ENCODE measurements at places on chromosomes 12 and 14. TPM values are rescaled to one million over a fixed set of nuclear protein-coding genes. Genes with fewer than 3 reads are reported as not detected.

DNA sequence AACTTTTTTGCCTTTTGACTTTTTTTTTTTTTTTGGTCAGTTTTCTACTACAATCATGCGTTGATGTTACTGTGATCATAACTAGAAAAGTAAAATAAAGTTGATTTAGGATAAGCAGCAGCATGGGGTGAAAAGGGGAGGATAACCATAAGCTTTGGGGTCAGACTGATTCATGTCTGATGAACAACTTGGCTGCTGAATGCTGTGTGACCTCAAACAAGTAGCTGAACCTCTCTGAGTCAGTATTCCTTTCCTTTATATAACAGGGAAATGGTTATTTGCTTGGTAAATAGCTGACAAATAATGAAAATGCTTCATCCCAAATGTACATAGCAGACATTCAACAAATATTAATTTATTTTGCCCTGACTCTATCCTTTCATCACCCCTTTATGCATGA is 413.0 kb downstream of the VRK1 start:
- no peak overlapping the region for H3K27ac ChIP-seq
- no peaks in the 10 kb centered on the region for H3K27me3 ChIP-seq
- no peaks in the 10 kb centered on the region for H3K4me1 ChIP-seq
- H3K36me3 ChIP-seq: no peaks in the 10 kb centered on the region
- no peak overlapping the region for H3K4me3 ChIP-seq
- DNase-seq: no peak

DNA sequence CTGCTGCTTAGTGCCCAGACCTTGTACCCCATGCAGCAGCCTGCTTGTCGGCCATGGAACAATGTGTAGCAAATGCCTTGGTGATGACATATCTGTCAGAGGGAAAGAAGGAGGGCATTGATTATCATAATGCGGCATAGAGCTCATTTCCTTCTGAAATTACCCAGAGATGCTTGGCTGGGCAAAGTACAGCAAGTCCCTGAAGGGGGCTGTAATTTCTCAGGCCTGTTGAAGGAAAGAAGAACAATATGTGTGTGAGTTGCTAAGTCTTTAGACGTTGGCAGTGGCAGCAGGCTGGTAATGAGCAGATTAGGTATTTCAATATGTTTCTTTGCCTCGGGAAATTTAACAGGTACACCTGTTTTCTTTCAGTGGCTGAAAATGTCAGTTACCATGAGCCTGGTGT is 128.6 kb downstream of the CRADD start:
- peaks cover 8% of the 10 kb centered on the region for H3K4me1 ChIP-seq
- no peaks in the 10 kb centered on the region for H3K36me3 ChIP-seq
- no peak for DNase-seq

- no peak overlapping the region for H3K27ac ChIP-seq
- peaks cover 21% of the 10 kb centered on the region for H3K4me1 ChIP-seq
- H3K36me3 ChIP-seq: no peaks in the 10 kb centered on the region
- H3K27me3 ChIP-seq: no peaks in the 10 kb centered on the region
- peak; percentile 79 for DNase-seq
Observed at GRCh38 chr14:24332268-24332993, 2.4 kb downstream of the ADCY4 start.

DNA sequence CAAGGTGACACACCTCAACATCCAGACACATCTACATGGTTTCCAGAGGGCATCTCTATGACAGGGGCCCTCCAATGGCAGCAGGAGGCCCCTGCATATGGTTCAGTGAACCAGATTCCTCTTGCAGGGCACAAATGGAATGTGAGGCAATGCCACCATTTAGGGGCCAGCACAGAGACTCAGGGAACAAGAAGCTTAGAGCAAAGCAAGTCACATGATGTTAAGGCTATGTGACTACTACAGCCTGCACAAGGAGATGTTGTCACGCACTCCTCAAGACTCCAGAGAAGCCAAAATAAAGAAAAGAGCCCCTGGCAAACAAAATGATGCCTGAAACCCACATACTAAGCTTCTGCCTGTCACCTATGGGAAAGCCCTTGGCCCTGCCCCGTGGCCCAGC is 95.2 kb downstream of the RBM19 start:
- no peaks in the 10 kb centered on the region for H3K36me3 ChIP-seq
- no peak for DNase-seq
- no peaks in the 10 kb centered on the region for H3K4me1 ChIP-seq
- H3K27me3 ChIP-seq: no peaks in the 10 kb centered on the region
- no peak overlapping the region for H3K27ac ChIP-seq

- no peaks in the 10 kb centered on the region for H3K4me1 ChIP-seq
- H3K36me3 ChIP-seq: no peaks in the 10 kb centered on the region
- H3K27me3 ChIP-seq: no peaks in the 10 kb centered on the region
- H3K27ac ChIP-seq: no peak overlapping the region
- no peak for DNase-seq
Observed at GRCh38 chr12:113485330-113485729, 13.7 kb upstream of the LHX5 start.

DNA sequence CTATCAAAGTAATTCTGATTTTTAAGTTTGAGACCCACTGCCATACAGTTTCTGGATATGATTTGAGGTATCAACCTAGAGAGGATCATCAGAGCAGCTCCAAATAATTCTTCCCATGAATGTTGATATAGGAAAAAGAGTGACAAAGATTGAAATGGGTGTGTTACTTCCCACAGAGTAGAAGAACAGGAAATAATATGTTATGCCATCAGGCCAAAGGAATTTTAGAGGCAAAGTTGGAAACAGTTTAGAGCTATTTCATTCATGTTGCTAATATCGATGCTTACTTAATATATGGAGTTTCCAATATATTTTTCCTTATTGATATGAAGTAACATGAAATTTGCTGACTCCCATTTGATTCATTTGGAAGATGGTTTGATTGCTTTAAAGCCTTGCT is 8.9 kb upstream of the MSRB3 start:
- no peaks in the 10 kb centered on the region for H3K4me1 ChIP-seq
- no peak for DNase-seq
- no peaks in the 10 kb centered on the region for H3K27me3 ChIP-seq
- H3K4me3 ChIP-seq: no peak overlapping the region
- no peaks in the 10 kb centered on the region for H3K36me3 ChIP-seq
- no peak overlapping the region for H3K27ac ChIP-seq

DNA sequence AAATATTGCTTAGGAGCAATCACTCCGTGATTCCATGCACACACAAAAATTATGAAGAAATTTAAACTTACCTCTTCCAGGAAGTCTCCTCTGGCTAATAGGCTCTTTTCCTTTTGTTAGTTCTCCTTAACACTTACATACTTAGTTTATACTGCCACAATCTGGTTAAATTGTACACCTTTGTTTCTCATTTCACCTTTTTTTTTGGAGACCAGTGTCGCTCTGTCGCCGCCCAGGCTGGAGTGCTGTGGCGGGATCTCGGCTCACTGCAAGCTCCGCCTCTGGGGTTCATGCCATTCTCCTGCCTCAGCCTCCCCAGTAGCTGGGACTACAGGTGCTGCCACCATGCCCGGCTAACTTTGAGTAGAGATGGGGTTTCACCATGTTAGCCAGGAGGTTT is 2.2 kb upstream of the ANKRD52 start:
- peaks cover 14% of the 10 kb centered on the region for H3K4me1 ChIP-seq
- no peak overlapping the region for H3K4me3 ChIP-seq
- H3K36me3 ChIP-seq: no peaks in the 10 kb centered on the region
- H3K27me3 ChIP-seq: no peaks in the 10 kb centered on the region
- H3K27ac ChIP-seq: no peak overlapping the region

GRCh38 chr12:69254046-69254445 is 14.7 kb downstream of the CPSF6 start:
- H3K4me3 ChIP-seq: no peak overlapping the region
- no peak for DNase-seq
- H3K27me3 ChIP-seq: no peaks in the 10 kb centered on the region

DNA sequence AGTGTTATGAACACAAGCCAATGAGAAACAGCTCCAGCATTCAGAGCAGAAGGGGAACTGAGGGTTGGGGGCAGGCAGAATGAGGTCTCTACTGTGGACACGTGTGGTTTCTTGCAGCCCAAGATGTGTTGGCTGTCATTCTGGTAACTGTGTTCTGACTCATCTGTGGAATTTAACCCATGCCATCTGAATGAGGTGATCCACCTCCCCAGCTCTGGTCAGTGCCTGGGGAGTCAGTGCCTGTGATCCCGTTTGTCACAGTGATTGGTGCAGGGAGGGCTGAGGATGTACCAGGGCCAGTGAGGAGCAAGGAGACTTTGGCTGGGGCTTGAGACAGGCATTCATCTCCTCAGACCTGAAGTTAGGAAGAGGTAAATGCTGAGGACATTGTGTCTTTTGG is 216.8 kb downstream of the MSRB3 start:
- no peaks in the 10 kb centered on the region for H3K36me3 ChIP-seq
- DNase-seq: no peak
- no peak overlapping the region for H3K4me3 ChIP-seq
- peaks cover 5% of the 10 kb centered on the region for H3K4me1 ChIP-seq

DNA sequence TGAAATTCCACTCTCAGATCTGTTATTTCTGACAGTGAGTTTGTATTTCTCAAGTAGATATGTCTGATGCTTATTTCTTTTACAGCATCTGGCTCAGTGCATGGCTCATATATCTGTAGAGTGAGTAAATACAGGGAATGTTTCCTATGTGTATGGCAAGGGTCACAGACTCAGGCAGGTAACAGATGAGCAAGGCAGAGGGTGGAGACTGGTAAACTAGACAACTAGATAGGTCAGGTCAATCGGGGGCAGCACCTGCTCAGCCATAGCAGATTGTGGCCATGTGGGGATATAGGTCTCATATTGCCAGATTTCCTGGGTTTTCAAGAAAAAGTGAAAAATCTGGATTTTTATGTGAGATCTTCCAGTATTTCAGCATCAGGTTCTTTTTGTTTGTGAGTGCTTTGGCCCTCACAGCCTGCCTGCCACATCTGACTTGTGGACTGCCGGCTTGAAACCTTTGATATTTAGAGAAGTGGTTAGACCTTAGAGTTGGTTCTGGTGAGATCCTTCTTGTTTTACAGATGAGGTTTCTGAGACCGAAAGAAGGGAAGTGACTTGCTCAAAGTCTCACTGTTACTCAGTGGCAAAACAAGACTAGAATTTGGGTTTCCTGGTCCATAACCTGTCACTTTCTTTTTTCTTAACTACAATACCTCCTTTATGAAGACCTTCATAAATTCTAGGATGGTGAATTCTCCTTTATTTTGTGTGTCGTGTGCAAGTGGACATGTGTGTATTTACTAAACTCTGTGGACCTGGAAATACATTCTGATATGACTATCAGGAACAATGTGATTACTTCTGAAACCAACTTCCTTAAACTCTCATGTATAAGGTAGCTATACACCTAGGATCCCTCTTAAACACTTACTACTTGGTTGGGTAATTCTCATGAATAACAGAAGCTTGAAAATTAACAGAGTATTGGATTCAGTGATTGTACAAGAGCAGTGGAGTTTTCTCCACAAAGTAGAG is 34.4 kb downstream of the PROX2 start:
- no peak overlapping the region for H3K27ac ChIP-seq
- H3K4me3 ChIP-seq: no peak overlapping the region

DNA sequence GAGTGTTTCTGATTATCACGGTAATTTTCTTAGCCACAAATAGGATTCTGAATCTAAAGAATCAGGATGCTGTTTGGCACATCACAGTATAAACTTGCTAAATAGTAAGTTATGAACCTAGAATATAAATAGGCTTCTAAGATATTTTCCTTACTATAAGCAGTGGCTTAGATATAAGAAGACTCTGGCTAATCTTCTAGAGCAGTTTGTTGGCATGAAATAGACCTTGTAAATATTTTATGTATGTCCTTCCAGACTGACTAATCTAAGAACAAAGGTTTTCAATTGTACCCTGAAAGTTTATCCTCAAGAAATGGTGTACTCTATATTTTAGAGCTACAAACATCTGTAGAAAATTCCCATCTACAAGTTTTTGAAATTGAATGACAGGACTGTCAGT is 48.3 kb downstream of the LMNTD1 start:
- no peak overlapping the region for H3K27ac ChIP-seq
- no peak for DNase-seq
- no peak overlapping the region for H3K4me3 ChIP-seq
- no peaks in the 10 kb centered on the region for H3K36me3 ChIP-seq
- no peaks in the 10 kb centered on the region for H3K4me1 ChIP-seq

GRCh38 chr14:68384335-68384734 is 408.5 kb downstream of the ZFP36L1 start:
- no peaks in the 10 kb centered on the region for H3K4me1 ChIP-seq
- H3K36me3 ChIP-seq: no peaks in the 10 kb centered on the region
- no peaks in the 10 kb centered on the region for H3K27me3 ChIP-seq
- H3K4me3 ChIP-seq: no peak overlapping the region

DNA sequence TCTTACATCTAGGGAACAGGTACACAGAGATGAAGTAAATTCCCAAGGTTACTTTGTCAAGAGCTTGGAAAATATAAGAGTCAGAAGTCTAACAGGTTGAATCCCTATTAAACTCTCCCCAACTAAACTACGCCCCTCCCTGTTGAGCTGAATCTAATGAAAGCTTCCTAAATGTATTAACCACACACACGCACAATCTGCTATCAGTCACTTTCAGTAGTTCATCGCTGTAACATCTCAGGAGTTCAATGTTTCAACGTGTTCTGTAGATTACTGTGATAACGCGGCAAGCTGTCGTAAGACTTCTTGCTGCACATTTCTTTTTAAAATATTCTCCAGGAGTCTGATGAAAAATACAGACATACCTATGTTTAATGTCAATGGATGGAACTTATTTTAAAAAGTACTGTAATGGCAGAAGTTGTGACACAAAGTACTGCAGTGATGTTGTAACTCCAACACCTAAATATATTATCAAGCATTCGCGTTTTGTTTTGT is 612 bp upstream of the SLC25A3 start:
- H3K4me3 ChIP-seq: peak overlapping the region; percentile 96
- peaks cover 9% of the 10 kb centered on the region for H3K4me1 ChIP-seq
- H3K36me3 ChIP-seq: no peaks in the 10 kb centered on the region
- no peaks in the 10 kb centered on the region for H3K27me3 ChIP-seq
- no peak for DNase-seq

DNA sequence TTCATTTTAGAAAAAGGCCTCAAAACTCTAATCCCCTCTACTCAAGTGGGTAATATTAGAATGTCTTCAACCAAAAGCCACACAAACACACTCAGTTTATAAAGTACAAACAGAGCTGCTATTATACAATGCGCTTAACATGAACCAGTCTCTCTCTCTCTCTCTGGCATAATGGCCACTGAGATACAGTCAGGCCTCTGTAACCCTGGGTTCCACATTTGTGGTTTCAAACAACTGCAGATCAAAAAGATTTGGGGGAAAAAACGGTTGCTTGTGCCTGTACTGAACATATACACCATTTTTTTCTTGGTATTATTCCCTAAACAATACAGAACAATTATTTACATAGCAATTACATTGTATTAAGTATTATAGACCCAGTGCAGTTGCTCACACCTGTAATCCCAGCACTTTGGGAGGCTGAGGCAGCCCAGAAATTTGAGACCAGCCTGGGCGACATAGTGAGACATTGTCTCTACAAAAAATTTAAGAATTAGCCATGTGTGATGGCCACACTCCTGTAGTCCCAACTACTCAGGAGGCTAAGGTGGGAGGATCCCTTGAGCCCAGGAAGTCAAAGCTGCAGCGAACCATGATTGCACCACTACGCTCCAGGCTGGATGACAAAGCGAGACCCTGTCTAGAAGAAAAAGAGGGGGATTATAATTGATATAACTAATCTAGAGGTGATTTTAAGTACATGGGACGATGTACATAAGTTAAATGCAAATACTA is 5.6 kb downstream of the SLC11A2 start:
- DNase-seq: no peak
- H3K36me3 ChIP-seq: no peaks in the 10 kb centered on the region
- H3K4me3 ChIP-seq: no peak overlapping the region
- peaks cover 19% of the 10 kb centered on the region for H3K4me1 ChIP-seq

TMEM253 gene
- total RNA-seq: not detected

MYH6 gene
- 0.39 TPM for total RNA-seq

PTPRQ gene
- total RNA-seq: 3.7 TPM

NR4A1 gene
- total RNA-seq: 55.1 TPM
